Fibroblast of villous mesenchyme (primary cell): ENCODE measurements at places on chromosomes 6 and 20. TPM values are rescaled to one million over a fixed set of nuclear protein-coding genes. Genes with fewer than 3 reads are reported as not detected.

The THBD gene
- total RNA-seq = under 0.01 and 0.32 TPM in 2 replicates

The ANKRD66 gene
- total RNA-seq = not detected in 2 replicates

The KCNB1 gene
- 0.32 TPM in 1 of 2 replicates, not detected in the other for total RNA-seq

The KIF6 gene
- 0.32 and 0.43 TPM in 2 replicates for total RNA-seq

The ZNF322 gene
- 16.8 and 17.7 TPM in 2 replicates for total RNA-seq

The OPN5 gene
- not detected in 2 replicates for total RNA-seq

The ERVFRD-1 gene
- total RNA-seq = not detected in 2 replicates
